WTC11 (cell line): ENCODE measurements at places on chromosomes 12 and 14. TPM values are rescaled to one million over a fixed set of nuclear protein-coding genes. Genes with fewer than 3 reads are reported as not detected.

GRCh38 chr12:131507881-131508280 is 203.0 kb upstream of the SFSWAP start:
- H3K4me3 ChIP-seq, result no peak overlapping the region
- H3K27me3 ChIP-seq, result no peaks in the 10 kb centered on the region
- H3K36me3 ChIP-seq, result no peaks in the 10 kb centered on the region
- H3K27ac ChIP-seq, result no peak overlapping the region
- DNase-seq, result no peak
- peaks cover 19% of the 10 kb centered on the region for H3K4me1 ChIP-seq

DNA sequence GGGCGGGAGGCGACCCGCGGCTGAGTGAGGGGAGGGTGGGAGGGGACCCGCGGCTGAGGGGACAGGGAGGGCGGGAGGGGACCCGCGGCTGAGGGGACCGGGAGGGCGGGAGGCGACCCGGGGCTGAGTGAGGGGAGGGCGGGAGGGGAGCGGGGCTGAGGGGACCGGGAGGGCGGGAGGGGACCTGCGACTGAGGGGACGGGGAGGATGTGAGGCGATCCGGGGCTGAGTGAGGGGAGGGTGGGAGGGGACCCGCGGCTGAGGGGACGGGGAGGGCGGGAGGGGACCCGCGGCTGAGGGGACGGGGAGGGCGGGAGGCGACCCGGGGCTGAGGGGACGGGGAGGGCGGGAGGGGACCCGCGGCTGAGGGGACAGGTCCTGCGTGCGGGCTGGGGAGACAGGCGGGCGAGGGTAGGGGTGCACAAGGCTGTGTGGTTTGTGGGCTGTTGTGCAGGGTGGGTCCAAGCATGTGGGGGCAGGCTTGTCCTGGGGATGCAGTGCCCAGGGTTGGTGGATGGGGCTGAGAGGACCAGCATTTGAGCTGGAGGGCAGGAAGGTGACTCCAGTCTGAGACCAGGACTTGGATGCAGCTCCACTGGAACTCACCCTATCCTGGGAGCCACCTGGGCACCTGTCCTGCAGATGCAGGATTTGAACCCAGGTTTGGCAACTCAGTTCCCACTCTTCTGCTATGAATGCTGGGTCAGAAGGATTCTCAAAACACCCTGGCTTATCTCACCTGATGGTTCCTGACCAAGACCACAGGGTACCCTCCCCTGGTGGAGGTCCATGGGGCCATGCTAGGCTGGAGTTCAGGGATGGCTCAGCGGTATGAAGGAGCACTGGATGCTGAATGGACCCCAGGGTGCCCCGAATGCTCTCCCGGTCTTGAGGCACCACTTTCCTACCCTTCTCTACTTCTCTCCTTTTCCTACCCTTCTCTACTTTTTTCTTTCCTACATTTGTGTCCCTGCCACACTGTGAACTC is 9.4 kb downstream of the PLD4 start:
- no peaks in the 10 kb centered on the region for H3K36me3 ChIP-seq
- H3K4me1 ChIP-seq, result no peaks in the 10 kb centered on the region
- no peak overlapping the region for H3K27ac ChIP-seq
- peaks cover 85% of the 10 kb centered on the region for H3K27me3 ChIP-seq
- DNase-seq, result peak; percentile 24

GRCh38 chr12:48080821-48081220 is 25.1 kb downstream of the SENP1 start:
- no peaks in the 10 kb centered on the region for H3K27me3 ChIP-seq
- peaks cover 19% of the 10 kb centered on the region for H3K36me3 ChIP-seq
- no peaks in the 10 kb centered on the region for H3K4me1 ChIP-seq
- no peak for DNase-seq
- no peak overlapping the region for H3K27ac ChIP-seq
- no peak overlapping the region for H3K4me3 ChIP-seq

Gene PIWIL1
- not detected in 3 replicates for total RNA-seq

DNA sequence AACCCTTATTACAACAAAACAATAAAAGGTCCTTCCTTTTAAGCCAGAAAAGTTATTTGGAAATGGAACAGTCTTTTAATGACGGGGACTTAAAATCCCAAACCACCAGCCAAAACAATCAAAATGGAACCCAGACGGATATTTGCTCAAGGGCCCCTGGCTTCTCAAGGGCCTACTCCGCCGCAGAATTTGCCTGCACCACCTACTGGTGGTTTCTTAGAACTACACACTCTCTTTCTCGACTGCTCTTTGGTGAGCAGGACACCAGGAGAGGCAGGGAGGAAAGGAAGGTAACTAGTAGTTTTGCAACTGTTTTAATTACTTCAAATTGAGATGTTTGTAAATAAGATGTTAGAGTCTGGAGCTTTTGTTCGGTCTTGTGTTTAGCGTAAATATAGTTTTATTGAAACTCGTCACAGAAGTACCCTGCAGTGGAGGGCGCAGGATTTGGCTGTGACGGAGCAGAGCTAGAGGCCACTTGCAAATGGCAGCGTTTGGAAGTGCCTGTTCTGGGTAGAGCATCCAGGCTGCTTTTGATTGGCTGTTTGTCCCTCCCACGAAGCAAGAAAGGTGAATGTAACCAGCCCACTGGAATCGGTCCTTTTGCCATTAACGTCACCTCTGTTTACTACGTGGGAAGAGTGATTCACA is 238.5 kb downstream of the CACNA1C start:
- no peak overlapping the region for H3K27ac ChIP-seq
- DNase-seq, result peak; percentile 64
- H3K27me3 ChIP-seq, result no peaks in the 10 kb centered on the region
- H3K4me3 ChIP-seq, result no peak overlapping the region

Gene AKAP6
- total RNA-seq, result 0.63 to 1.4 TPM (median 0.85 TPM) in 3 replicates

Gene ANG
- 4.8 to 5.2 TPM (median 4.9 TPM) in 3 replicates for total RNA-seq

DNA sequence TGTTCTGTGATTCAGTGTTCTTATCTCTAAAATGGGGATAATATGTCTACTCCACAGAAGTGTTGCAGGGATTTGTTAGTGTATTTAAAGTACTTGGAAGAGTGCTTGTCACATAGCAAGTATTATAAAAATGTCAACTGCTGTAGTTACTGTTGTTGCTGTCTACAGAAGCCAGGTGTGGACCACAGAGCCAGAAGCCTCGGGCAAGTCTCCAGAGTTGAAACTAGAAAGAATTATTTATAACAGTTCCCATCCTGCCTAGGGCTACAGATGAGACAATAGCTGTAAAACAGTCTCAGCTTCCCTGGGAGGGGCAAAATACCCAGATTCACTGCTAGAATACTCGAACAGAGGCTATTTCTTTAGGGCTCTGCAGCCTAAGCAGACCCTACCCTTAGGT is 55.4 kb upstream of the FUT8 start:
- DNase-seq, result no peak
- H3K27ac ChIP-seq, result no peak overlapping the region
- peaks cover 25% of the 10 kb centered on the region for H3K4me1 ChIP-seq
- no peaks in the 10 kb centered on the region for H3K36me3 ChIP-seq
- no peak overlapping the region for H3K4me3 ChIP-seq

Gene B4GALNT3
- total RNA-seq, result 19.0 to 22.0 TPM (median 20.9 TPM) in 3 replicates

Gene RHOJ
- total RNA-seq, result 0.13 TPM in 1 of 3 replicates, not detected in the others

- no peak overlapping the region for H3K4me3 ChIP-seq
- H3K27ac ChIP-seq, result no peak overlapping the region
- no peaks in the 10 kb centered on the region for H3K36me3 ChIP-seq
- no peaks in the 10 kb centered on the region for H3K27me3 ChIP-seq
- peaks cover 29% of the 10 kb centered on the region for H3K4me1 ChIP-seq
Measured at GRCh38 chr14:70716958-70717357, 75.2 kb downstream of the TTC9 start.

DNA sequence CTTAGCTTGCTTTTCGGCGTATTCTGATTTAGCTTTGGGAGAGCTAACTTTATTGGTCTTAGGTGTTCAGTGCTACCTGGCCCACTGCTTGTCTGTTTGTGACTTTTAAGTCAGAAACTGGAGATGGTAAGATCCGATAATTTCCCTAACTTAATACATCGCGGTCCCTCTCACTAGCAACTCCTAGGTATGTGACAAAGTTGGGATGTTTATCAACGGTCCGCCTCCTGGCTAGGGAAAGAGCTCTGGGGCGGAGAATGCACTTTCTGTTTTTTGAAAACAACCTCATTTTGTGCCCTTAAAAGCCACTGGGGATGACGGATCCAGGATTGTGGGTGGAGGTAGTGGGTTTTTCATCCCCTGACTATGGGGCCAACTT is 1.2 kb downstream of the CDKN1B start:
- H3K27ac ChIP-seq, result no peak overlapping the region
- peaks cover 38% of the 10 kb centered on the region for H3K36me3 ChIP-seq
- H3K4me3 ChIP-seq, result peak overlapping the region; percentile 98
- no peak for DNase-seq
- peaks cover 25% of the 10 kb centered on the region for H3K27me3 ChIP-seq

GRCh38 chr12:109089683-109090082 is 3.6 kb downstream of the ALKBH2 start:
- H3K4me3 ChIP-seq, result no peak overlapping the region
- H3K27ac ChIP-seq, result no peak overlapping the region
- peaks cover 14% of the 10 kb centered on the region for H3K4me1 ChIP-seq
- peaks cover 12% of the 10 kb centered on the region for H3K27me3 ChIP-seq
- DNase-seq, result no peak

DNA sequence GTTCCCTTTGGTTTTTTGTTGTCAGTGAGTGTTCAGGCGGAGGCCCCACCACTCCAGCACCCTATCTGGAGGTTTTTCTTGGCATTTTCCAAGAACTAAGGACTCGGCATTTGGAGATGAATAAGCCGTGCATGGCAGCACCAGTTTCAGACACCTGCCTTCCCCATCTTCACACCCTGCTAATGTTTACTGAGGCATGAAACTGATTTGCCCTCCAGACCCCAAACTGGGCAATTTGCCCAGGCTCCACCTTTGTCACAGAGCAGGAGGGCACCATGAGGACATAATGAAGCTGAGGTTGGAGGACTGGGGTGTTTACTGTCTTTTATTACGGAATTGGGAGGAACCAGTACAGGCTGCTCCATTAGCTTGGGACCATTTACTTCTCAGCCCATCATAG is 113.4 kb downstream of the LGMN start:
- H3K27ac ChIP-seq, result no peak overlapping the region
- no peaks in the 10 kb centered on the region for H3K4me1 ChIP-seq
- H3K36me3 ChIP-seq, result no peaks in the 10 kb centered on the region
- H3K27me3 ChIP-seq, result no peaks in the 10 kb centered on the region
- no peak for DNase-seq

- H3K4me3 ChIP-seq, result peak overlapping the region; percentile 47
- no peaks in the 10 kb centered on the region for H3K36me3 ChIP-seq
- peak; percentile 75 for DNase-seq
- H3K27ac ChIP-seq, result no peak overlapping the region
- H3K4me1 ChIP-seq, result 0 out of 2 replicates have a peak, but pooled peaks cover 6% of the 10 kb centered on the region
Measured at GRCh38 chr12:52715416-52715815, 12.1 kb upstream of the KRT77 start.

DNA sequence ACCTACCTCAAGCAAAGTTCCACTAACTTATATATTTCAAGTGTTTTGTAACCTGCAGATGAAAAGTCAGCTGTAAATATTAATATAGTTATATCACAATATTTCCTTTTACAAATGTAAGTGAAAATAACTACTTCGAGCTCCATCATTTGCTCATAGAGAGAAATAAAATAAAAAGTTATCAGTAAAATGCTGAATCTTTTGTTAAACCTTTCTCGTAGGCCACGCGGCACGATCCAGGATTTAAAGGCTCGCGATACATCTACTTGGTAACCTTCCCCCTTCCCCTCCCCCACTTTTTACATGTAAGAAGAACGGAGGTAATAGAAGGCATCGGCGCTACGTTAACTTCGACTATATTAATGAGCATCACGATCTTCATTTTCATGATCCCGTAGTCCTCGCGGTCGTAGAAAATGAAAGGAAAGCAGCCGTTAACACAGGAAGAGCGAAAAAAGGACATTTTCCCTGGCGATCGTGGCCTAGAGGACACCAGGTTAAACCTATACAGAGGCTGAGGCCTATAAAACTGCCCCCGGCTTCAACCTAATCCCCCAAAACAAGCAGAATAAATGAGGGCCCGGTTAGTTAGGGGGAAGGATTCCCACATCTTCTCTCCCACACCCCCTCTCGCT is 508 bp downstream of the HNRNPC start:
- H3K36me3 ChIP-seq, result peaks cover 56% of the 10 kb centered on the region
- peaks cover 37% of the 10 kb centered on the region for H3K4me1 ChIP-seq
- H3K4me3 ChIP-seq, result peak overlapping the region; percentile 100
- no peak for DNase-seq
- no peaks in the 10 kb centered on the region; the same call in 1 of the 2 replicates for H3K27me3 ChIP-seq

Gene PLD4
- total RNA-seq, result 0.07 to 0.21 TPM (median 0.11 TPM) in 3 replicates

- H3K36me3 ChIP-seq, result no peaks in the 10 kb centered on the region
- no peak for DNase-seq
- H3K4me1 ChIP-seq, result no peaks in the 10 kb centered on the region
- no peak overlapping the region for H3K27ac ChIP-seq
- H3K27me3 ChIP-seq, result no peaks in the 10 kb centered on the region
Measured at GRCh38 chr14:83294941-83295340, 1761.3 kb upstream of the SEL1L start.

DNA sequence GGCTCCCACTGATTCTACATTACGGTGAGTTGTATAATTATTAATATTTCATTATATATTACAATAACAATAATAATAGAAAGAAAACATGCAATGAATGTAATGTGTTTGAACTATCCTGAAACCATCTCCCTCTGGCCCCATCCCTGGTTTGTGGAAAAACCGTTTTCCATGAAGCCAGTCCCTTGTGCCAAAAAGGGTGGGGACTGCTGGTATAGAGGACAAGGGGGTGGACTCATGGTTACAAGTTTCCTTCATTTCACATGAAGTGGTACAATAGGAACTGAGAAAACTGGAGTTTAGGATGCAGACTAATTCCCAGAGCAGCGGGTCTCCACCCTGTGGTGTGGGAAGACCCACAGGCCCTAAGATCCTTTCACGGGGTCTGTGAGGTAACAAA is 3.0 kb upstream of the C1RL start:
- no peak overlapping the region for H3K27ac ChIP-seq
- no peak overlapping the region for H3K4me3 ChIP-seq
- no peak for DNase-seq
- peaks cover 12% of the 10 kb centered on the region for H3K4me1 ChIP-seq

DNA sequence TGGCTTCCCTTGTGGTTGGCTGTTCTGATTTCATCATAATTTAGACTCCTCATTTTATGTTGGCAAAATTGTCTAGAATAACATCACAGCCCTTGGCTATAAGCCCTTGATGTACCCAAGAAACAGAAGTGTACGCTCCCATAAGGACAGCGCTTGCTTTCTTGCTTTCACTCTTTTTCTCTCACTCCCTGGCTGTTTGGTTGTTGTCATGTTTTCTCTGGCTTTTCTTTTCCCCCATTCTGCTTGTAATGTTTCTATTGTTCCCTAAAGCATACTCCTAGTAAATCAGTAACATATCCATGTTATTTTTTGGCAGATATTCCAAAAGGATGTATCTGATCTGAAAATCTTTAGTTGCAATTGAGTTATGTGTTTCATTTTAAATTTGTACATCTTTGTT is 530.5 kb downstream of the NOVA1 start:
- no peaks in the 10 kb centered on the region for H3K27me3 ChIP-seq
- DNase-seq, result no peak
- H3K36me3 ChIP-seq, result no peaks in the 10 kb centered on the region
- no peak overlapping the region for H3K4me3 ChIP-seq
- no peak overlapping the region for H3K27ac ChIP-seq
